ENCODE measurements at places on chromosomes 7 and 10.

DNA sequence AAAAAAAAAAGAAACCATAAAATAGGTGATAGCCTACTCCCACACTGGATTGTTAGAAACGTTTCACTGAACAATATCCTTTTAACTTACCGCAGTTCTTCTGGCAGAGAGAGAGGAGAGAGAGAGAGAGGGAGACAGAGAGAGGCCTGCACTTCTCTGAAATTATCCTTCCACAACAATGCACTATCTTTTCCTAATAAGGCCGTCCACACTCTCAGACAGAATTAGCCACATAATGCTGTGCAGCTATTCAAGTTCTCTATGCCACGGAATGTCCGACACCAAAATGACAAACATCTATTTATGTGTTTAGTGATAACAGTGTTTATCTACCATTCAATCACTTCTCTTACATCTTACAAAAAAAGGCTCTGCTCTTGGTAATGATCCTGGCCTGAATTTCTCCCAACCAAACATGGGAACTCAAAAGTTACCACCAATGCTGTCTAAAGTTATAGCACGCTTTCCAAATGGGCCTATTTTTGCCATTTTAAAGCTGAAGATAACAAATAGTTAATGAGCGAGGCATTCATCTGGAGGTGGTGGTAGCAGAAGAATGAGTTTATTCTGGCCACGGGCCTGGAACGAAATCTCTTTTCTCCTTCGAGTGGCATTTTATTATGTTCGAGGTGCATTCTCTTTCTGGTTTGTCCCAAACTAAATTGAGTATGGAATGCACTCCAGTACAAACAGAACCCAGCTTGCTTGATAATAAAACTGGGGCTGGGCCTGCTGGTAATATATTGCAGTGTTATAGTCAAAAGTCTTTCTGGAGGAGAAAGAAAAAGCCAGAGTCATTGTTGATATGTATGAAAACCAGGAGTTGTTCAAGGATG is 160.2 kb upstream of the SVIL start:
- no peak for DNase-seq

- DNase-seq: no peak
Measured at GRCh38 chr7:129341816-129342806, 92.1 kb upstream of the STRIP2 start.

GRCh38 chr10:28020993-28021982 is 22.4 kb upstream of the ODAD2 start:
- no peak for DNase-seq

DNA sequence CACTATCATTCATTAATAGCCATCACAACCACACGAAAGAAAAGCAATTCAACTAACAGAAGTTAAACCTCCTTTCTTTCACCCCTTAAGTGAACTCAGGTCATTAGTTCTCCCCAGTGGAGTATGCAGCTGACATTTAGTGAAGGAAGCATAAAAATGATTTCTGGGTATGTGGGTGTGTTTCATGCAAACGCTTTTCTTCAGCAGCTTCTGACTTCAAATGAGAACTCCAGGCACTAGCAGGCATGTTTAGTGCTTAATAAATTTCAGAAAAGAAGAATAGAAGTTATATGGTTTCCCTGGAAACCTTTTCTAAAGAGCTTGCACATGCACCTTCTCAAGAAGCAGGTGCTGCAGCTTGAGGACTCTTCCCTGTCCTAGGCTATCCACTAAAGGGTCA is 62.5 kb downstream of the PIK3CG start:
- no peak for DNase-seq

DNA sequence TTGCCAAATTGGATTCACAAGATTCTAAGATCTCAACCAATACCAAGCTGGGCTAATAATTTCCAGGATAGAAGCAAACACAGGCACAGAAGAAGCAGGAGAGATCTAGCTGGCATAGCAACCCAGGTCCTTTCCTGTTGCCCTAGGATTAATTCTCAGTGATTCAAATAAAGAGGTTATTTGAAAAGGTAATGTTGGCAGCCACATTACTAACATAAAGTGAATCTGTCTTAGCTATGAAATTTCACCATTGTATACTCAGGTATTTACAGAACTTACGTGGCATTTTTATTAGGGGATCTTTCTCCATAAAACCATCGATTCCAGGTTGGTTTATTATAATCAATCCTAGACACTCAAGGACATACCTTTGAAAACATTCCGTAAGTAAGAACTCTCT is 379.3 kb upstream of the POM121L12 start:
- DNase-seq: no peak

DNA sequence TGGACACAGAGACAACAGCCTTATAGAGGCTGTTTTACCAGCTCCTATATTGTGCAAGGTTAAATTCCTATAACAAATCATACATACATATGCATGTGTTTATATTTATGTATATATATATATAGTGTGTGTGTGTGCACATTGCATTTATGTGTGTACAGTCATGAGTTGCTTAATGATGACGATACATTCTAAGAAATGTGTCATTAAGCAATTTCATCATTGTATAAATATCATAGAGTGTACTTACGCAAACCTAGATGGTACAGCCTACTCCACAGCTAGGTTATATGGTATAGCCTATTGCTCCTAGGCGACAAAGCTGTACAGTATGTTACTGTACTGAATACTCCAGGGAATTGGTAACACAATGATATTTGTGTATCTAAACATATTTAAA is 30.1 kb upstream of the TNKS2 start:
- no peak for DNase-seq

DNA sequence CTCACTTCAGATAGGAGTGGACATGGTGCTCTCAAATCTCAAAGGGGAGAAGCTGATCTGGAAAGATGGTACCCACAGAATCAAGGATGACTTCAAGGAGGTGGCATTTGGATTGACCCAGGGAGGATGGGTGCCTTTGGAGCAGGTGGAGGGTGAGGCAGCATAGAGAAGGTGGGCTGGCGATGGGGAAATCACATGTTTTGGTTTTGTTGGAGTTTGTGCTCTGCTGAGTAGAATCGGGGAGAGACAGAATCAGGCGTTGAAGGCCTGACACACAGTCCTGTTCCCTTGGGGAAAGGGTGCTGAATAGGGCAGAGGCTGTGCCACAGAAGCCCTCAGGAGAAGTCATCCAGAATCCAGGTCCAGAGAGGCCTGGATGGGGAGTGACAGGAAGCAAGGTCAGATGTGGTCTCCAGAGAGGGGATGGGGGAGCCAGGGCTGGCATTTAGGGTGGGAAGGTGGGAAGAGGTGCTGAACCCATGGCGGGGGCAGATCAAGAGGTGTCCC is 291.1 kb downstream of the GLRX3 start:
- DNase-seq: no peak

- DNase-seq: no peak
Measured at GRCh38 chr10:128456271-128456670, 330.0 kb upstream of the MKI67 start.

- no peak for DNase-seq
Measured at GRCh38 chr10:9305018-9305655, 1250.6 kb downstream of the GATA3 start.

DNA sequence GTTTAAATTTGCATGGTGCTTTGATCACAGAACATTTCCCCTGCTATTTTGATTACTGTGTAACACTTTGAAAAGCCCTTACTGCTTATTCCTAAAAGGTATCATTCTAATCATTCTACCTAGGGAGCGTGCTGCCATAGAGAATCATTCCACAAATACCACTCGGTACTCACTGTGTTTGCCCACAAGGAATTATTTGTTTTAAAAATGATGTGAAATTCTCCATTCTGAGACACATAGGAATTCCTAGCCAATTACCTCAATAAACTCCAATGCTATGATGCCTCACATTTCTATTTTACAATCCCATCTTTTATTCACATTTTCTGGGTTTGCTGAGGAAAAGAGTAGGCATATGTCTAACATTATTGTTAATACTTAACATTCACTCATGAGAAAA is 16.2 kb upstream of the TES start:
- DNase-seq: no peak

GRCh38 chr10:3612183-3613001 is 172.6 kb downstream of the KLF6 start:
- no peak for DNase-seq

- no peak for DNase-seq
Measured at GRCh38 chr7:112571852-112572607, 91.2 kb downstream of the LSMEM1 start.

- DNase-seq: no peak
Measured at GRCh38 chr10:30589441-30589840, 40.1 kb downstream of the LYZL2 start.

DNA sequence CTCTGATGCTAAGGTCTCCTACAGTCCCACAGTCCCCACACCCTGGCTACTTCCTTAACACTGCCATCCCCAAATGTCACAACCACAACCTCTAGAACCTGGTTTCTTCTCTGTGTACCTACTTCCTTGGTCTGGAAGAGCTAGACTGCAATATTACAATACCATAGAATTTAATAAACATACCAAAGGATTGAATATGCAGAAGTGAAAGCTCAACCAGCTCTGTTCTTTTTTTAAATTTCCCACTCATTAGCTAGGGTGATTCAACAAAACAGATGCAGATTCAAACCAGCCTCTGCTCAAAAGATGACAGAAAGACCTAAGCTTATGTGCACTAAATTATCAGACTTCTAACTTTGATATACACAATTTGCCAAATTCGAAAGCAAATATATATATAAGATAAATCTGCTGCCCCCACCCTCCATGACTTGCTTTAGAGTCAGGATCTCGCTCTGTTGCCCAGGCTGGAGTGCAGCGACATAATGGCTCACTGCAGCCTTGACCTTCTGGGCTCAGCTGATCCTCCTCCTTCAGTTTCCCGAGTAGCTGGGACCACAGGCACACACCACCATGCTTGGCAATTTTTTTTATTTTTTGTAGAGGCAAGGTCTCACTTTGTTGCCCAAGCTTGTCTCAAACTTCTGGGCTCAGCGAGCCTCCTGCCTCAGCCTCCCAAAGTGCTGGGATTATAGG is 212.6 kb downstream of the CHCHD3 start:
- DNase-seq: no peak

DNA sequence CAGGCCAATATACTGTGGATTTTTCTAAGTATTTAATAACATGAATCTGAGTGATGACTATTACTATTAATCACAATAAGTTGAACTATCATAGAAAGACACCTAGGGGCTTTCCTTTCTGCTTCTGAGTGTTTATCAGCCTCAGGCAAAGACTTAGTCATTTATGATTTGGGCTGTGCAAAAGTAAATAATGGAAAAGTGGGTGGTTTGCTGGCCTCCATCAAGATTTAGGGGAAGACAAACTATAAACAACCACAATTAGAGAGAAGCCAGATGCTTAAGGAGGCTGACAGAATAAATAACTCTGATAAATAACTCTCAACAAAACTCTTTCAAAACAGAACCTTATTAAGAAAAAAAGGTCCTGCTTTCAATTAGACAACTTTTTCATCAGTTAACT is 64.7 kb downstream of the MACC1 start:
- no peak for DNase-seq

- no peak for DNase-seq
Measured at GRCh38 chr10:47146572-47146971, 153.4 kb upstream of the GDF10 start.
